ENCODE measurements at places on chromosomes 3 and 15.

- peak; percentile 69 for DNase-seq
- H3K36me3 ChIP-seq, result no peaks in the 10 kb centered on the region
- H3K4me1 ChIP-seq, result peaks cover 46% of the 10 kb centered on the region
- peak within 1 kb of the TSS; percentile 95 for H3K4me3 ChIP-seq
- peaks cover 14% of the 10 kb centered on the region for H3K27me3 ChIP-seq
Measured at GRCh38 chr3:124887177-124887931, at the start of gene ITGB5. TSS of gene ITGB5 (minus strand) at chr3:124887365. CDS start at chr3:124887000, 365 bp downstream.

DNA sequence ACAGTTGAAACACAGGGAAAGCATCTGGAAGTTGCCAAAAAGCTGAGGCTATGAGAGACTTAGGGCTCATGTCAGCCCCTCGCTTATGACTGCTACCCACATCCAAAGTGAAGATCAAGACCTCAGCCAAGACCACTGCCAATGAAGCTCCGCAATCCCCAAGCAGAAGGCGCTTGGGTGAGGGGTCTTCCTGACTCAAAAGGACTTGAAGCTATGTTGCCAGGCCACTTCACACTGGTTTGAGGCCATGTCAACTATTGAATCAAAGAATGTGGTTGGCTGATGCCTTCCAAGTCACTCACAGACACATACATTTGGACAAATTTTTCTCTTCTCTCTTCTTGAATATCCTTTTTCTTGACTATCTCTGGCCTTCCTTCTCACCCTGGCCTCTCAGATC, 928 bp upstream of the CCR4 start:
- H3K4me3 ChIP-seq, result no peak overlapping the region
- H3K4me1 ChIP-seq, result no peaks in the 10 kb centered on the region
- no peak for DNase-seq
- H3K27me3 ChIP-seq, result no peaks in the 10 kb centered on the region

- peaks cover 15% of the 10 kb centered on the region for H3K4me1 ChIP-seq
- H3K4me3 ChIP-seq, result no peak overlapping the region
- H3K36me3 ChIP-seq, result no peaks in the 10 kb centered on the region
- H3K27me3 ChIP-seq, result no peaks in the 10 kb centered on the region
- no peak for DNase-seq
Measured at GRCh38 chr3:120181632-120182031, 87.4 kb upstream of the GSK3B start.

DNA sequence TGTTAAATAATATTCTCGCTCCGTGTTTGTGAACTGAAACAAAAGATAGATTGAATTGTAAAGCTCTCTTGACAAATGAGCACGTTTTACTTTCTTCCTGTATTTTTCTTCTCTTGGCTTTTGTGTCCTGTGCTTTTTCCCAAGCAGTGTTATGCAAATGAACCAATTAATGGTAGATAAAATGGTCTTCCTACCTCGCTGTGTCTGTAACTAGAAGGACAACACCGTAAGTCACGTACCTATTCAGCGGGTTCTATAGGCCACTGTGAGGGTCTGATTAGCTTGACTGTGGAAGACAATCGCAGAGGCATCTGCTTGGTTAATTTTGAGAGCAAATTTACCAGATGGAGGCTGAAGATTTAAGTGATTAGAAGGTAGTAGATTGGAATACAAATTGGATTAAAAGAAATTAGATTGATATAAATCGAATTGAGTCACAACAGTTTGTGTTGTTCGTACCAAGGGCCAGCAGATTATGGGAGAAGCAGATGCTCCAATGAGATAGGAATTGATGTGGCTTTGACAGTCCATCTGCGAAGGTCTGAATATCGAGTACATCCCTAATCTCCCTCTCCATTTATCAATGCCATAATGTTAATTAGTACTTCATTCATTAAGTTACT, 40.2 kb downstream of the ROBO2 start:
- H3K4me3 ChIP-seq, result no peak overlapping the region
- DNase-seq, result no peak
- peaks cover 10% of the 10 kb centered on the region for H3K4me1 ChIP-seq
- H3K36me3 ChIP-seq, result no peaks in the 10 kb centered on the region
- H3K27ac ChIP-seq, result no peak overlapping the region

DNA sequence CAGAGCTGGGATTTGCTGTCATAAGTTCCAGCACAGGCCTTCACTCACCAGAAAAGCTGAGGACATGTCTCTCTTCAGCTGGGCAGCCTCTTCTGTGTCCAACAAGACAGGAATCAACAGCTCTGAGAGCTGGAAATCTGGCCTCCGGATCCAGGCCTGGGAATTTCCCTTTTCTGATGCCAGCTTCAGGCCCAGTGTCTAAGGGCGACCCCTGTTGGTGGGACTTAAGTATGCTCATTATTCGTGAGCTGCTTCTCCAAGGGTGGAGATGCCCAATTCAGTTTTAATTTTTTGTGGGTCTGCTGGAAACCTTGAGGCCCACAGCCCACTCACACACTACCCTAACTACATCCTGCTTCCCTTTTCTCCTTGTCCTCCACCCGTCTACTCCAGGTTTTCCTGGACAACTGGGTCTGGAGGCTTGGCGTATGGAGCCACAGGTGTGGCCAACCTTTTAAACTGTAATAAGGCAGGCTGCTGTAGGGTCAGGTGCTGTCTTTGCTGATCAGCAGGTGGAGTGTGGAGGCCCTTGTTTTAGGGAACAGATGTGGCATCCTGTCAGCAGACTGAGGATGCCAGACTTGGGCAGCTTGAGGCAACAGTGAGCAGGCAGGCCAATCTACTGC, 2.6 kb upstream of the CEMIP start:
- no peak overlapping the region for H3K4me3 ChIP-seq
- H3K27ac ChIP-seq, result no peak overlapping the region
- peaks cover 48% of the 10 kb centered on the region for H3K27me3 ChIP-seq
- H3K4me1 ChIP-seq, result peaks cover 10% of the 10 kb centered on the region
- no peaks in the 10 kb centered on the region for H3K36me3 ChIP-seq
- peak; percentile 82 for DNase-seq

- no peaks in the 10 kb centered on the region for H3K4me1 ChIP-seq
- no peak overlapping the region for H3K27ac ChIP-seq
- no peak overlapping the region for H3K4me3 ChIP-seq
- peaks cover 15% of the 10 kb centered on the region for H3K27me3 ChIP-seq
Measured at GRCh38 chr15:80798911-80799310, 19.7 kb downstream of the CEMIP start.
